T-helper 1 cell (primary cell): ENCODE measurements at places on chromosomes 7 and 10.

DNA sequence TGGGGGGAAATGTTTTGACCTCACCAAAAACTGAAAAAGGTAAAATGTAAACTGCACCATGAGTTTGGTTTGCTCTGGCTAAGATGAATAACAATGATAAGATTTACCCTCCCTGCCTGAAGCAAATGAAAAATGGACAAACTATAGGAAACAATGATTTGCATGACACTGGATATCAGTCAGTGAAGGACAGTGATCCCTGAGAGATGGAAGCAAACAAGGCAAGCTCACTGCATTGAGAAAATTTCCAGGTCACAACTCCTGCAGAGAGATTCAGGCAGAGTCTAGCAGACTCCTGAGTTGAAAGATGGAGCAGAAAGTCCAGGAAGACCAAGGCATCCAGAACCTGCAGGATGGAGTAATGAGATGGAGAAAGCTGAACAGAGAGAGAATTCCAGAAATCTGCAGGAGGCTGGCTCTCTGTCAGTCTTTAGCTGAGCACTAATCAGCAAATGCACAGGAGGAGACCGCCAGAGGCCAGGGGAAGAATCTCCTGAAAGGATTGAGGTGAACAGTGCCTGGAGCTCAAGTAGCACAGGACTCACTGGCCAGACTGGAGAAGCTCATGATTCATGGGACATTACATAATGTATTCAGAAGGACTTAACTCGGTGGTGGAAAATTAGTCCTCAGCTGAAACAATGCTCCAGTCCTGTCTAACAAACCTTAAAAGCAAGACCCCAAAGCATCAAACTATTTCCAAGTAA, 51.2 kb upstream of the PALS2 start:
- DNase-seq: no peak

GRCh38 chr10:30073045-30073766, 13.8 kb upstream of the JCAD start:
- no peak for DNase-seq

DNA sequence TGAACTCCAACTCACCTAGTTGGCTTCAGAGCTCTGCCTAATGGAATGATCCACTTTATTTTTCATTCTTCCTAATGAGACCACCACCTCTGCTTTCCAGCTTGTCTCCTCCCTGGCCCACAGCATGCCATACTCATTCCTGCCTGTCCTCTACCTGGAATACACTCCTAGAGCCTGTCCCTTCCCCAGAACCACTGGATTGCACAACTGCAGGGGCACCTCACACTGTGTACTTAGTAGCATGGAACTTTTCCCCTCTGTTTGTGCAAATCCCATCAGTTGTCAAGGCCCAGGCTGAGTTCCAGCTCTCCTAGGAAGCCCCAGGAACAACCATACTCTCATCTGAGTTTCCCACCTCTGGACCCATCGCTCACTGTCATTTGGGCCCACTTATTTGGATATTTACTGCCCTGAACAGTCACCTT, 15.6 kb downstream of the ALDH18A1 start:
- no peak for DNase-seq

DNA sequence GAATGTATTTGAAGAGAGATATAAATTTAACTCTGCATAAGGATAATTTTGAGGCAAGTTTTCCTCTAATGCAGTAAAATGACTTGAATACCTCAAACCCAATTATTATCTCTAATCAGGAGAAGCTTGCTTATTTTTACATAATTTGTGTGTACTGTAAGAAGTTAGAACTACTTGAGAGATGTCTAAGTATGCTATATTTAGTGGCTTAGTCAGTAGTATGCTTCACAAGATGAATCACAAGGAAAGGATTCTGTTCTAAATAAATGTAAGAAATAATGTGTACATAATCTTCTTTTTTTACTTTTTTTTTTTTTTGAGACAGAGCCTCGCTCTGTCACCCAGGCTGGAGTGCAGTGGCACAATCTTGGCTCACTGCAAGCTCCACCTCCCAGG, 13.7 kb downstream of the PHTF2 start:
- DNase-seq: no peak

DNA sequence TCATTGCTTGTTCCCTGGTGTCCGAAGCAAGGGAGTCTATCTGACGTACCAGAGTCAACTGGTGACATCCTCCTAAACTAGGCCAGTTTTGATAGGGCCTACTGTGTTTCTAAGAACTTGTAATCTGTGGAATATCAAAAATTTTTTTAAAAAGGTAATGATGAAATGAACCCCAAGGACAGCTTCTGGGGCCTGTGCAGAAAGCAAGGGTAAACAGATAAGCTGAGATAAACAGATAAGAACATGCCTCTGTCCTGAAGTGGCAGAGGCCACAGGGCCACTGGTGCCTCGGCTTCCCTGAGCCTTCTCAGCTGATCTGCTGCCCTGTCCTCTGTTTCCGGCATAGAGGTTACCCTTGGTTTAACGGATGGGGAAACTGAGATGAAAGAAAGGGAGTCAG, 8.8 kb downstream of the GRK5 start:
- DNase-seq: no peak

DNA sequence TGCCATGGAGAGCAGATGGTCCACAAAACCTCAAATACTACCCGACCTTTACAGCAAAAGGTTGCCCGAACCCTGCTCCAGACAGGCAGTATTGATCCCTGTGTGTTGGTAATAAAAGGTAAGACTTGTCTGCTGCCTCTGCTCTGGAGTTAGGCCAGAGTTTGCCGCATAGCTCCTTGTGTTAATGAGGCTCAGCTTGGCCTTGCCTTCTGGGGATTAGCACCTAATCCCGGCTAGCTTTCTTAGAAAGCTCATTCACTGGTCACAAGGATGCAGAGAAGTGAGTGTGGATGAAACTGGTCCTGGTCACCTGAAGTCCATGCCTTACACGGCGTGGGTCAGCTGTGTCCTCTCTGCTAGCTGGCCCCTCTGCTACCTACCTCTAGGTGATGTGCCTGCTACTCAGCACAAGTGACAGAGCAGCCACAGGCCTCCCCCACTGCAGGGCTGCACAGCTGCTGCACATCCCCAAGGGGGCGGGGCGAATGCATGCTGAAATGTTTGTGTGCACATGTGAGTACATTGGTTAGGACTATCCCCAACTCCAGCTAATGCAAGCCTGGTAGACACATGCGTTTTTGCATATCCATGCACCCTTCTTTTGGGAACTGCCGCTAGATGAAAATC, 31.7 kb upstream of the SYPL1 start:
- no peak for DNase-seq

DNA sequence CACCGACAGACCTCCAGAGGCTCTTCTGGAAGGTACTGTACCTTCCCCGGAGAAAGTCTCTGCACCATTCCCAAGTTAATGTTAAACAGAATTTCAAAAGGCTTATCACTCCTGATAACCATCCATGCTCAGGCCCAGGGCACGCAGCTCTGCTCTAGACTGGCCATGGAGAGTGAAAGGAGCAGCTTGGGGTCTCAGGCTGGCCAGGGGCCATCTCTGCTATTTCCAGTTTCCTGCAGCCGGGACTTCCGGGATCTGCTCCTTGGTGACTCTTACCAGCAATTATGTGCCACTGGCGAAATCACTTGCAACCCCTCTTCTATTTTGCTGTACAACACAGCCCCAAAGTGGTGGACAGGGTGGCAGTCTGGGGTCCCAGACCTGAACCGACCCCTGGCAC, 6.0 kb downstream of the CLDN15 start:
- no peak for DNase-seq

DNA sequence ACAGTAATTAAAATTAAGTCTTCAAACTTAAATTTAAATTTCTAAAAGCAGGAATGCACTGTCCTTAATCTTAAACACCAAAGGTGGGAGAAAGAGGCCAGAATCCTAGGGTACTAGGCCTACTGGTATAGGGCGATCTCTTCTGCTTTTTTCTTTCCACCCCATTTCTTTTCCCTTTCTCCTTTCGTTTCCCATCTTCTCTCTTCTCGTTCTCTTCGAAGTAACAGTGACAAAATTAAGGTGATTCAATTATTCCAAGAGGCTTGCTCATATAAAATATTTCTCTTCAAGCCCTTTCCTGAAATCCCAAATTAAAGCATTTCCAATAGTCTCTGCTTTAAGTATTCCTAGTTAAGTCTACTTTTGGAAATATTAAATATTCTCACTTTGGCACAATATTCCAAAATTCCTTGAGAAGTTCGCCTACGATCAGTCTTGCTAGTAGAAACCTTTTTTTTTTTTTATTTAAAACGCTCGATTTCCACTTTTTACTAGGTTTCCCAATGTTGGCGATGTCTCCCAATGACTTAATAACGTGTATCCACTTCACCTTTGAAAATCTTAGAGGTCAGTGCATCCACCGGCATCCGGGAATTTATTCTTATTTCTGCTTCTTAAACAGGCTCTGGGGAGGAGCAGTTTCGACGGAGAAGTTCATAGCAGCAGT, 765 bp upstream of the LCOR start:
- no peak for DNase-seq

DNA sequence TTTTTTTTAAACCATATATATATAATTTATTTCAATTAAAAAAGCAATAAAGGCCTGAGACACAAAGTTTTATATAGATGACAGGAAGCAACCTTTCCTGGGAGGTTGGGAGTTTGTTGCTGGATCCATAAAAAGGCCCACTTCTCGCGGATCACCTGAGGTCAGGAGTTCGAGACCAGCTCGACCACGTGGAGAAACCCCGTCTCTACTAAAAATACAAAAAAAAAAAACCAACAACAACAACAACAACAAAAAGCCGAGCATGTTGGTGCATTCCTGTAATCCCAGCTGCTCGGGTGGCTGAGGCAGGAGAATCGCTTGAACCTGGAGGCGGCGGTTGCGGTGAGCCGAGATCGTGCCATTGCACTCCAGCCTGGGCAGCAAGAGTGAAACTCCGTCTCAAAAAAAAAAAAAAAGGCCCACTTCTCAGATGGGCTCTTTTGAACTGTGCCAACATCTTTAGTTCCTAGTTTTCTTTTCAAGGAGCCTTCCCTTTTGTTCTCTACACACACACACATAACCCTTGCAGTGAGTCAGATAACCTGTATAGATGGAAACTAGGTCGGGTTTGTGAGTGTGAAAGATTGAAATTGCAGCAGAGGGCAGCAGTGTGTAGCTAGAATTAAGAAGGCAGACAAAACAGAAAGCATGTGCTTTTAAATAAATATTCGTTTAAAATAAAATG, 1.2 kb upstream of the SMNDC1 start:
- DNase-seq: no peak

GRCh38 chr10:20971901-20972300, 74.8 kb upstream of the NEBL start:
- no peak for DNase-seq

GRCh38 chr10:58063861-58064480, 203.7 kb downstream of the IPMK start:
- DNase-seq: no peak

GRCh38 chr10:98908868-98909267, 326.8 kb downstream of the HPSE2 start:
- no peak for DNase-seq

- no peak for DNase-seq
Observed at GRCh38 chr7:125391921-125392320, 462.3 kb upstream of the POT1 start.

- no peak for DNase-seq
Observed at GRCh38 chr7:46969303-46970130, 612.4 kb downstream of the TNS3 start.

DNA sequence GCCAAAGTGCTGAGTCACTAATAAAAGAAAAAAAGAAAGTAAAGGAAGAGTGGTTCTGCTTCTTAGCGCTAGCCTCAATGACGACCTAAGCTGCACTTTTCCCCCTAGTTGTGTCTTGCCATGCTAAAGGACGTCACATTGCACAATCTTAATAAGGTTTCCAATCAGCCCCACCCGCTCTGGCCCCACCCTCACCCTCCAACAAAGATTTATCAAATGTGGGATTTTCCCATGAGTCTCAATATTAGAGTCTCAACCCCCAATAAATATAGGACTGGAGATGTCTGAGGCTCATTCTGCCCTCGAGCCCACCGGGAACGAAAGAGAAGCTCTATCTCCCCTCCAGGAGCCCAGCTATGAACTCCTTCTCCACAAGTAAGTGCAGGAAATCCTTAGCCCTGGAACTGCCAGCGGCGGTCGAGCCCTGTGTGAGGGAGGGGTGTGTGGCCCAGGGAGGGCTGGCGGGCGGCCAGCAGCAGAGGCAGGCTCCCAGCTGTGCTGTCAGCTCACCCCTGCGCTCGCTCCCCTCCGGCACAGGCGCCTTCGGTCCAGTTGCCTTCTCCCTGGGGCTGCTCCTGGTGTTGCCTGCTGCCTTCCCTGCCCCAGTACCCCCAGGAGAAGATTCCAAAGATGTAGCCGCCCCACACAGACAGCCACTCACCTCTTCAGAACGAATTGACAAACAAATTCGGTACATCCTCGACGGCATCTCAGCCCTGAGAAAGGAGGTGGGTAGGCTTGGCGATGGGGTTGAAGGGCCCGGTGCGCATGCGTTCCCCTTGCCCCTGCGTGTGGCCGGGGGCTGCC, at the start of gene IL6:
Gene IL6, plus strand, starts transcription at position 294 of the 807 bp plus-strand sequence. Its CDS starts 63 bp downstream, at position 357.
- no peak for DNase-seq

DNA sequence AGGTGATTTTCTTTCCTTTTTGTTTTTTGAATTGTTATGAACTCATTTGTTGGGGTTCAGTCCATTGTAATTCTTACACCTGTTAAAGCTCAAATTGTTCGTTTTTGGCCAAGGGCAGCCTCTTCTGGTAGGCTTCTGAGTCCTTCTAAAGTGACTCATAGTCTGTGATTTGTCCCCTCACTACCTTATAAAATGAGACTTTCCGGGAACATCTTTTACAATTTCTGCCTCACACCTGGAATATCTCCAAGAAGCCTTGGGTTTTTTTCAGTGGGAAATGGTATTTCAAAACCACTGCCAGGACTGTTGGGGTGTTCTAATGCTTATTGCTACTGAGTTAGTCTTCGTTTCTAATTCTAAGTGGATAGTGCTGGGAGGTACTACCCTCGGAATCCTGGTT, 56.7 kb downstream of the BMPR1A start:
- DNase-seq: no peak
